ENCODE measurements at places on chromosomes 1 and 21. TPM values are rescaled to one million over a fixed set of nuclear protein-coding genes. Genes with fewer than 3 reads are reported as not detected.

The KRTAP19-1 gene
- not detected for total RNA-seq

The TEX38 gene
- not detected for total RNA-seq

The OVAAL gene
- not detected for total RNA-seq

- no peak for DNase-seq
Measured at GRCh38 chr1:151728151-151729054, 7.1 kb downstream of the RIIAD1 start.

DNA sequence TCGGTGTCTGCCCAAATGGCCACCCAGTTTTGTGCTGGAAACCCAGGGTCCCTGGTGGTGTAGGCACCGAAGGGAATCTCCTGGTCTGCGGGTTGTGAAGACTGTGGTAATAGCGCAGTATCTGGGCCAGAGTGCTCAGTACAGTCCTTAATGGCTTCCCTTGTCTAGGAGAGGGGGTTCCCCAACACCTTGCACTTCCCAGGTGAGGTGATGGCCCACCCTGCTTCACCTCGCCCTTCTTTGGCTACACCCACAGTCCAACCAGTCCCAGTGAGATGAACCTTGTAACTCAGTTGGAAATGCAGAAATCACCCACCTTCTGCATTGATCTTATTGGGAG lies 402.4 kb downstream of the SRGAP2C start:
- no peak for DNase-seq

DNA sequence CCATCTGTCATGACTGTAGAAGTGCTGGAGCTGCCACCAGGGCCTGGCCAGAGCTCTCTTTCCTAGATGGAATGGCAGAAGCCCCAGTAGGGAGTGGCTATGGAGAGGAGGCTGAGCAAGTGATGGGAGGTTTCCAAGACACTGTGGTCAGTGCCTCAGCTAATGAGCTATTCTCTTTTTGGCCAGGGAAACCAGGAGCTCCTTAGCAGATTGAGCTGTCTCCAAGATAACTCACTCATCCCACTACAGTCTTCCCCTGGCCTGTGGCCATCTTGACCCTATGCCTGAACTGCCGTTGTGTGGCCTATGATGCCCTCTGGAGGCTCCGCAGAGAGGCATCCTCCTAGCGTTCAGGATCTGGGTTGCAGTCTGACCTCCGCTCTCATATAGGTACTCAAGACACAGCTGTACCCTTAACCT lies 60.5 kb downstream of the ERI3 start:
- no peak for DNase-seq

- no peak for DNase-seq
Measured at GRCh38 chr1:115911294-115911693, 65.0 kb upstream of the SLC22A15 start.

- DNase-seq, result no peak
Measured at GRCh38 chr1:160459687-160460086, 59.3 kb downstream of the VANGL2 start.

DNA sequence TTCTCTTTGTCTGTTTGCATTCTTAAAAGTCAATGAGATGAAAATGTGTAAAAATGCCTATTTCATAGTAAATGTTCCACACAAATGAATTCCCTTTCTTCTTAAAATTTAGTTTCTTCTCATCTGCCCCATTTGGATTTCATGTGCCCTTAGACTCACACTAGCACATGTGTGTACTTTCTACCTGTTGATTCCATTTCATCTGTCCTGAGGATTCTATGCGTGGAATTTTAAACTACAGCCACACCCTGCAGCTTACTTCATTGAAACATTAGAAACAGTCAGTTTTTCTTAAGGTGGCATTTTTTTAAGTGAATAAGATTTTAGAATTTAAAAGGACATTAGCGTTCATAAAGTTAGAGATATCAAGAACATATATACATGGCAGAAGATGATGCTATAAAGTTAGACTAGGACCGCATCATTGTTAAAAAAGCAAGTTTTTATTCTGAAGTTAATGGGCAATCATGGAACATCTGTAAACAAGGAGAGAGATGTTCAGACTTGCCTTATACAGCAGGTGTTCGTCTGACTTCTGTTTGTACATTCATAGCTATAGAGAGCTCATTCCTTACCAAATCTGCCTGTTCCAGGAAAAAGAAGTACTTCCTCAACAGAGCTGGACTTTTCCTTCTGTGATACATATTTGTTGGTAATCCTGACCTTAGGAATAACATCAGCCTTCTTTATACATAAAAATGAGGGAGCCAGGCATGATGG lies 3.9 kb upstream of the TUT4 start:
- DNase-seq, result no peak

- no peak for DNase-seq
Measured at GRCh38 chr1:111599781-111600693, 19.6 kb upstream of the RAP1A start.

DNA sequence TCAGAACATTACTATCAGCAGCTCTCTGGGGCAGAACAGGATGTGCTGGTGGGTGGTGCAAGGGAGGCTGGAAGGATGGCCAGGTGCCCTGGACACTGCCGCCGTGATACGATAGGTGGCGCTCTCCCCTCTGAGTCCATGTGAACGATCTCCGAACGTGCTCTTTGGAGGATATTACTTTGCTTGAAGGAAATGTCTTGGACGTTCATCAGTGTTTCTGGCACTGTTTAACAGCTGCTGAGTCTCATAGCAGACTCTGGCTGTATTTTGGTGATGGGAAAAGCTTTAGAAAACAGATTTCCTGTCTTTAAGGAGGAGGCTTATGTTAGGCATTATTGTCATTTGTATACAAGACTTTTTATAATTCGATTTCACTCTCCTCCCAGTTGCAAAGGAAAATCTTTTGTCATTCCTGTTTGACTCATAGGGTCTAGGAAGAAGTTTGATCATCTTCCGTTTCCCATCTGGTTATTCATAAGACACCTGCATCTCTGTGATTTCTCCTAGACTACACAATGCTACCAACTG lies 386.2 kb upstream of the ADGRL2 start:
- DNase-seq, result no peak

DNA sequence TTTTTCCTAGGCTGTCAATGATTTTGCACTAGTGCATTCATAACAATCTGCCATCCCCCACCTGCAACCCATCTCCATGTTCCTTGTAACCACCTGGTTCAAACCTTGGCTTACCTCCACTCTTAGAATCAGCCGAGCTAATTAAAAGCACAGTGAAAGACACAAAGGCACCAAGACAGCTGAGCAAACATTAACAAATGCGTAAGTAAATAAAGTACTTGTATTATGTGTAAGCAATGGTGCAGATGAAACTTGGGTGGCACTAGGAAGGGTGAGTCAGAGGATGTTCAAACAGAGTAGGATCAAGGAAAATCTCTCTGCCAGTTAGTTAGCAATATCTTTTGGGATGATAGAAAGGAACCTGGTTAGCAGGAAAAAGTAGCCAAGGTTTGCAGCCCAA lies 5.1 kb upstream of the FOXJ3 start:
- no peak for DNase-seq

GRCh38 chr1:94661431-94661932 lies 119.9 kb upstream of the F3 start:
- DNase-seq, result no peak

DNA sequence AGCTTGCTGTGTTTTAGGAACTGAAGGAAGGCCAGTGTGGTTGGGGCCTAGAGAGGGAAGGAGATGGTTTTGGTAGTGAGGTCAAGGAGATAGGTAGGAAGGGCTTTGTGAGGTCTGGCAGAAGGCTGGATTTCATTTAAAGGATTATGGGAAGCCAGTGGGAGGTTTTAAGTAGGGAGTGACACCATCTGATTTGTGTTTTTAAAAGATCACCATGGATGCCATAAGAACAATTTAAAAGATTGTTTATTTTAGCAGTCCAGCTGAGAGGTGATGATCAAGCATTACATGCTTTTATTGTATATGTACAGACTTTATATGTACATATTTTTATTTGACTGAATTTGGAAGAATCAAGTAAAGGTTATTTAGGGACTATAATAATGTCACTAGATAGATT lies 26.4 kb downstream of the RGL1 start:
- DNase-seq, result no peak

- no peak for DNase-seq
Measured at GRCh38 chr1:173507205-173507846, 30.2 kb downstream of the PRDX6 start.

GRCh38 chr1:109959974-109960744 lies 24.4 kb upstream of the AHCYL1 start:
- DNase-seq, result no peak

DNA sequence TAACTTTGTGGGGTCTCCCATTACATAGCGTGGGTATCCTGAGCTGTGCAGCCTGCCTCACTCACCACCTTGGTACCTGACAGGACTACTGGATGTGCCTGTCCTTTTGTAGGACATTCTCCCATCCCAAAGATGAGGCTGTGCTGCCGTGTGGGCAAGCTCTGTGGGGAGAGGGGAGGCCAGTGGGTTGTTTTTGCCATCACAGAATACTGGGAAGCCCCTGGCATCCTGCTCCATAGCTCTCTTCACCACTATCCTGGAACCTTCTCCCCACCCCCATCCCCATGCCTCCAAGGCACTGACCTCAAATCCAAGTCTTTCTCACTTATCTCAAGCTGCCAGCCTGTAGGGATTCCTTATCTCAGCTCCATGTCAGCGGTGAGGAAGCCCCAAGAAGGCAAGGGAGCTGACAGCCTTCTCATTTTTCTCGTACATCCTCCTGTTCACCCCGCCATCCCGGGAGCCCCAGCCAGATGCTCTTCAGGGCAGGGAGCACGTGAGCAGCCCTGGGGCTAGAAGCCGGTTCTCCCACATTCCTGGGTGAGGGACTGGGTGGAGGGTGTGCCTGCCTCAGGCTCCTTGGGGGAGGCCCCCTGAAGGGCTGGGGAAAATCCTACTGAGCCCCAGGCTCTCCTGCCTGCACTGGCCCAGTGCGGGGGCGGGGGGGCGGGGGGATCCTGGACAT lies 2.4 kb upstream of the ELF3 start:
- DNase-seq, result no peak

- DNase-seq, result no peak
Measured at GRCh38 chr1:54608566-54609230, 14.6 kb downstream of the FAM151A start.

- DNase-seq, result no peak
Measured at GRCh38 chr1:203996126-203996525, 76.8 kb upstream of the SOX13 start.

DNA sequence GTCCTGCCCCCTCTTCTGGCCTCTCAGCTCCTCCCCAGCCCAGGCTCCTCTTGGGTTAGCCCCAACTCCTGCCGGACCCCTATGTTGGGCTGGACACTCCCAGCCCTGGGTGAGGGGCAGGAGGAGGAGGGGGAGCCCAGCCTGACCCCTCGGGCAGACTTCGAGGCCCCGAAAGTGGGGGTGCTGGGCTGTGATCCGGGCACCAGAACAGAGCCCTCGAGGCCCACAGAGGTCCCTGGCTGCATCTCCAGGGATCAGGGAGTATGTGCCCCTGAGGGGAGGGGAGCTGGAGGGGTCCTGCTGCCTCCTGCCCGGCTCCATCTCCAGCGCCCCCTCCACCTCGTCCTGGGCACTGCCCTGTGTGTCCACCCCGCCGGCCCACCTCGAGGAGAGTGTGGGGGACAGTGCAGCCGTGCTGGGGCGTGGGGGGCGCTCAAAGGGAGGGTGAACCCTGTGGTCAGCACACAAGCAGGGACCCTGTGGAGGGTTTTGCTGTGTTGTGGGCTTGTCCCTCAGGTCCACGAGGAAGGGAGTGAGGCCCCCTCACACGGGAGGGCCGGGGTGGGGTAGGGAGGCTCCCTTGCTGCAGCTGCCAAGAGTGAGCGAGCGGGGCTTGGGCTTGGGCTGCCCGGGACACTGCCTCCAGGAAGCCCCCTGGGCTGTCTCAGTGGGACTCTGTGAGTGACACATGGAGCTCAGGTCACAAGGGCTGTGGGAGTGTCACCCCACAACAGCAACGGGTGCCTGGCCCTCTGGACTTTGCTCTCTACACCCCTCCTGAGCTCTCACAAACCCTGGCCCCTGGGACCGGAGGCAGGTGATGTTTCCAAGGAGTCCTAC lies 54.4 kb downstream of the COL18A1 start:
- no peak for DNase-seq

DNA sequence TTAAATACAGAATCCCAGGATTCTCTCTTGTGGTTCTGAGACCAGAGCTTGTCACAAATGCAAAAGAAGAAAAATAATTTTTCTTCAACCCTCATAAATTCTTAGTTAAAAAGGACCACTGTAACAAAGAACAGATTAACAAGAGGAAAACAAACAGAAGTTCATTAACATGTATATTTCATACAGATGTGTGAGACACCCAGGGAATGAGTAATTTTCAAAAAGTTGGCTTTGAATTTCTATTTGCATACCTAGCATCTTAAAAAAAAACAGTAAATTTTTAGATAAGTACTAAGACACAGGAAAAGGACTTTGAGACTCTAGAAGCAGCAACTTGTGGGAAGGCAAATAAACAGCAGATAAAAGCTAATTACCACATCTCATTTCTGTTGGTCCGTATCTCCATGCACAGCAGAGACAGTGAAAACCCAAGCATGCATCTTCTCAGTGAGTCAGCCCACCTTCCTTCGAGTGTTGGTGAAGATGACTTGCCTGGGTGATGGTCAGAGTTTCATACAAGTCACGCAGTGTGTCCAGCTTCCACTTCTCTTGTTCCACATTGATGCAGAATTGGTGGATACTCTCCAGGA lies 399.9 kb upstream of the ADAMTS5 start:
- no peak for DNase-seq

GRCh38 chr1:46612937-46613660 lies 3.5 kb downstream of the MOB3C start:
- no peak for DNase-seq

Measured in thoracic aorta (tissue), 2 donors.